Midbrain (tissue), 1 donor: ENCODE measurements at places on chromosomes 13 and 19.
A peak's percentile ranks its signal among the peaks of the same experiment; 100 is the strongest.

- DNase-seq, result no peak
Measured at GRCh38 chr19:570251-570686, 2.1 kb upstream of the BSG start.

- no peak for DNase-seq
Measured at GRCh38 chr13:101706651-101707050, 254.2 kb downstream of the ITGBL1 start.

- no peak for DNase-seq
Measured at GRCh38 chr19:36215276-36216123, 594 bp downstream of the ZNF146 start.

DNA sequence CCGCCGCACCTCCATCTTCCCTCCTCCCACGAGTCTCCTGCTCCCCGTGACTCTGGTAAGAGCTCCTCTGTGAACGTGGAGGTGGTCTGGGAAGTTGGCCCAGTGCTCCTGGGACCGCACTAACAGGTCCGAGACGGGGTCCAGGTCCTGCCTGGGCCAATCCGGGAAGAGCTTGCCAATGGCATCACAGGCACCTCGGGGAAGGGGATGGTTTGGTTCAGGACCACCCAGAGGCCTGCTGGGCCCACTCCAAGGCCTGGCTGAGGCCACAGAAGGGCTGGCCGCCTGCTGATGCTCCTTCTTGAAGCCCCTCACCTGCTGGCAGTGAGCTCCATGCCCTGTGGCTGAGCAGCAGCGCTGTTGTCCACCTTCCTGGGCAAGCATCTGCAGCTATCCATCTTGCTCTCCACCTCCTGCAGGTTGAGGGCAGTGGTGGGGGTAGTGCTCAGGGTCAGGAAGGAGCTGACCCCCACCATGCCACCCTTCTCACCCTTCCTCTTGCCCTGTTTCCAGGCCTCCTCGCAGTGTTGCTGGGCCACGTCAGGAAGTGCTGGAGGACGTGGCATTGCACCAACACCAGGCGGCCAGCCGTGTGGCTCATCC lies 41.2 kb upstream of the TPM4 start:
- no peak for DNase-seq

DNA sequence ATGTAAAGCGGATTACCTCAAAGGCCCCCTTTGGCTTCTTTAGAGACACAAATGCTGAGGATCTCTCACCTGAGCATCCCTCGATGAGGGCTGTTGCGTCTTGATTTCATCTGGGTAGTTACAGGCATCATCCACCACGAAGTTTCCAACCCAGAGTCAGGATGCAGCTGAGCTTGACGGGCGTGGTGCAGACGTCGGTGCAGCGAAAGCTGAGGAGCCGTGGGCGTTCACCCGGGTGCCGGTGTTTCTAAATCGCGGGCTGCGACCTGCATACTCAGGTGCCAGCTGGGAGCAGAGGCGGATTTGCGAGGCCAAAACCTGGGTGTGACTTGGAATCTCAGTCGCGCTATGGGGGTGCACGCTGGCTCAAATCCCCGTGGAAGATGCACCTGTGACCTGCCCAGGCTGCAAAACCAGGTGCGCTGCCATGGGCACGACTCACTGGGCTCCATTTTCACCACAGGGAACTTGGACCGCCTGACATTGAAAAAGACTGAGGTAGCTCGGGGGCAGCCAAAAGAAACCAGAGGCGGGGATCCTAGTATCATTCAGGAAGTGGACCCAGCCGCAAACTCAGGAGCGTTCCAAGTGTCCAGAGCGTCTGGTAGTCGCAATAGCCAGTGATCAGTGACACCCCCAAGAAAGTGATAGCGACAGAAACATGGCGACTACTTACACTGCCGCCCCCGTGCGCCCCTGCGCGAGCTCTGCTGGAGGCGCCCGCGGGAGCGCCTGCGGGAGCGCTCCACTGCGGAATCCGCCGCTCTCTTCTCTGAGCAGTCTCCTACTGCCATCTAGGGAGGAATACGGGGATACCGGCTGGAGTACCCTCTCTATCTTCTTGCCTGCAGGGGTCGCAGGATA lies 36.4 kb upstream of the IGFL4 start:
- DNase-seq, result peak; percentile 88

GRCh38 chr19:16069813-16070365 lies 6.4 kb upstream of the TPM4 start:
- no peak for DNase-seq
